NCI-H2081 treated with DMSO at 0.1 percent for 48 hours (cell line): ENCODE measurements at places on chromosomes 2 and 18.

- DNase-seq = no peak
Measured at GRCh38 chr2:198385856-198386255, 581.5 kb downstream of the PLCL1 start.

GRCh38 chr2:80348953-80349352 lies 44.4 kb upstream of the LRRTM1 start:
- DNase-seq = no peak

- DNase-seq = no peak
Measured at GRCh38 chr2:220076734-220077133, 449.3 kb downstream of the SLC4A3 start.

- DNase-seq = no peak
Measured at GRCh38 chr2:168174756-168175155, 72.6 kb downstream of the STK39 start.

DNA sequence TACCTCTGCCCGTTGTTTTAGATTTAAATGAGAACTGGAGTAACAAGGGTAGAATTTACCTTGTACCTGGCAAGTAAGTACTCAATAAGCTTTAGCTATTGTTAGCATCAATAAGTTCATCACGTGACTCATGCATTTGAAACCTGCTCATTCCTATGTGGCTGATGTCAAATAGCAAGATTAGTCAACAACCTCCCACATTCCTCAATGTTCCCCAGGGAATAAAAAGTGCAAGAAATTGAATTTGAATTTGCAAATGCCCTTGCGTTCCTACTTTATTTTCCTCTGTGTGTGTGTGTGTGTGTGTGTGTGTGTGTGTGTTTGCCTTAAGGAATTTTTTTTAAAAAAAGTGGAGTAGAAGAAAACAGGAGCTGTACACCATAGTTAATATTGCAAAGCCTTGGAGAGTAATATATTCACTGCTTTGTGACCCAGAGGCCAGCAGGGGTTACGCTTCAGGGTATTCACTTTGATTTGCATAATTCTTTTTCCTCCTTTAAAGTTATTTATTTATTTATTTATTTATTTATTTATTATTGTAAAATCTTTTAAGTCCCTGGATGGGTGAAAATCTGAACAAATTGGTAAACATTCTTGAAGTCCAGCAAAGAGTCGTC lies 43.9 kb upstream of the DNAH7 start:
- DNase-seq = no peak

DNA sequence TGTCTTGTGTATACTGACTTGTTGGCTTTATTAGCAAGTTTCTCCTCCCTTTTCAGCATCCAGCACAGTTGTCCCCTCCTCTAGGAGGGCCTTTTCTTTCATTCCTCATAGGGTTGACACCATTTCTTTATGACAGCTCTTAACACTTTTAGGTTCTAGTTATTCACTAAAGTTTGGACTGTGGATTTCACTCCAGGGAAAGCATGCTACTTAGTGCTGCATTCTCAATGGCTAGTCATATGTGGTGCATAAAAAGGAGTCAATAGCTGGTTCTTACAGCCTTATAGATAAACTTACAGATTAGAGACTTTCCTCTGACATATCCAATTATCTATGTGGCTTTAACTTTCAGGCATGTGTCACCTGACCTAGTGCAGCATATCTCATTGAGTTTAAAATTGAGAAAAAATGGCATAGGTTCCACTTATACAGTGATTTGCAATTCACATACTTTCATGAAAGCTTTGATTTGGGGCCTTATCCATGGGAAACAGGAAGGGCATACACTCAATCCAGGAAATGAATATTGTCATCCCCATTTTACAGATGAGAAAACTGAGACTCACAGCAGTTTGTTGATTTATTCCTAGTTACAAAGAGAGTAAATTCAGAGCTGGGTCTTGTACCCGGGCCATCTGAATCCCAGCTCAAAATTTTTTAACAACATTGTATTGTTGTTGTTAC lies 289.7 kb downstream of the LPIN1 start:
- DNase-seq = no peak

DNA sequence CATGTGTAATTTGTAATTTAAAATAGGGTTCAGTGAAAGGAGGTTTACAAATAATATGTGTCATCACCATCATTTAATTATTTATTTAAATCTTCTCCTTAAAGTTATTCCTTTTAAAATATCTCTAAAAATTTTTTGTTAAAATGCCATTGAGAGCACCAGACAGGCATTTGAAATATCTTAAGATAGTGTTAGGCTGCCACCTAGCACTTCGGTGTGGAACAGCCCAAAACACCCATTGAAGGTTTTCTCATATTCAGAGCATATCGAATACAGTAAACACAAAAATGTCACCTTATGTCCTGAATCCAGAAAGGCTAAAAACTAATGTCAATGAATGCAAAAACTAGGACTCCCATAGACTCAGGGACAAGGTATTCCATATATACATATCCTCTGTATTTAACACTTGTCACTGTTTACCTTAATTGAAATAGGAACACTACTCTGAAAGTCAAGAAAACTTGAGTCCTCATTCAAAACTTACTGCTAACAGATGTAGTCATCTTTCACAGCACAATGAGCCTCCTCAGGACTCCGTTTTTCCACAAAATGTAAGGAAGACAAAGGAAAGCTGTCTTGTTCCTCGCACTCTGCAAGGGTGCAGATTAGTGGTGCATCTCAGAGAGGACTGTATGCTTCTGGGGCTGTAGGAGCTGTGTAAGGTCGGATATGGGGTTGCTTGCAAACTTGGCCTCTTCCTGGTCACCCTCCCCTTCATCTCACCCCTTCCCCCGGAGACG lies 329.5 kb downstream of the PAX3 start:
- DNase-seq = no peak

- no peak for DNase-seq
Measured at GRCh38 chr2:78175645-78176044, 653.5 kb upstream of the LRRTM4 start.

DNA sequence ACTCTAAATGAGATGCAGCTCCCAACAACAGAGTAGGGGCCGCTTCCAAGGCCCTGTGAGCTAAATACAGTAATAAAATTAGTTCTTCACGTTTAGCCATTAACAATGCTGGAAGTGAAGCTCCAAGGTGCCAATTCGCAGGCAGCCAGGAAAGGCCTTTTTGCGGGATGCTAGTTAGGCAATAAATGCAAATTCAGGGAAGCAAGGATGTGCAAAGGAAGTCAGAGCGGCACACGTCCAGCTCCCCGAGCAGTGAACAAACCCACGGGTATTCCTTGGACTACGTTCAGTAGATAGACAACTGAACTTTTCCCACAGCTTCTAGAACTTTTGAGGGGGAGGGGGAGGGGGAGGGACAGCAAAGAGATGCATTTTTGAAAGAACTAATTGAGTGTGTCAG lies 6.9 kb downstream of the ZNF516 start:
- DNase-seq = no peak

DNA sequence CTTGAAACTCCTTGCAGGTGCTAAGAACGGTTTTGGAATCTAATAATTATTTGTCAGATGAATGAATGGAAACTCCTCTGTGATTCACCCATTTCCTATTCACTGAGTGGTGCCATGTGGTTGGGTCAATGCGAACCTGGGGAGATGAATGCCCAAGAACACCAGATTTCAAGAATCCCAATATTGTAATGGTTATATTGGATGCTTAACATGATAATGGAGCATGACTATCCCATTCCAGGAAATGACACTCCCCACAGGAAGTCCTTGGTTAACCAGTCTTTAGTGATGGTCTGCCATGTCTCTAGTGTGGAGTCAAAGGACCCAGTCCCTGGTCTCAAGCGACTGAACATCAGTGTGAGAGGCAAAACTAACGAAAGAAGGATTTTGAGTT lies 67.9 kb upstream of the ST3GAL5 start:
- DNase-seq = no peak

DNA sequence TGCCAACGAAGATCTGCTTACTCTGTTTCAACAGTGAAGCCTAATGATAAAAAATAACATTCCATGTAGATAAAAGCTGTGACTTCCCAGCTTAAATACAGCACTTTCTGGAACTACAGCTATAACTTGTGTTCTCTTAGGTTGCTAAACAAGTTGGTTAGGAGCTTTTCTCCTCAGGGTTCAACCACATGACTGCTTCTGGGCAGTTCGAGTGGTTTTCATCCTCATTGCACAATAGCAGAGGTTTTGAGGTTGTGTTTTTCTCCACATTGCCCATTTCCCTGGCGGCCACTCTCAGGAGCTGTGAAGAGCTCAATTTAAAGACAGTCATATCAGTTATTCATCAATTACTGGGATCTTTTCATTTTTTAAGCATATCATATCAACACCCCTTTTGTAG lies 102.2 kb upstream of the CYP1B1 start:
- no peak for DNase-seq

DNA sequence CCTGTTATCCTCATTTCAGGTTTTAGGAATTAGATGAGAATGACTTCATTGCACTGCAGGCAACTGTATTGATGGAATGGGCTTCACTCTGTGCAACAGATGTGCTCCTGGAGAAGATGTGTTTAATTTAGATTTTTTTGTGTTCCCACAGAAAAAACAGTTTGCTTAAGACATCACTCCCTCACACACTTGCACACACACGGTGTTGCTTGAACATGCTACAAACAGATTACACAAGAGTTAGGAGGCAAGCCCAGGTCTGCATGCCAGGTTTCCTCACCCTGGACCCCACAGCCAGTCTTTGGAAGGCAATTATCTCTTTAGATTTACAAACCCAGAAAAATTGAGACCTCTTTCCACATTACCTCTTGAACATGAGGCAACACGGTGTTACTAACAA lies 93.7 kb upstream of the KLHL29 start:
- DNase-seq = no peak

GRCh38 chr18:47560723-47561715 lies 309.6 kb upstream of the SKOR2 start:
- DNase-seq = no peak

DNA sequence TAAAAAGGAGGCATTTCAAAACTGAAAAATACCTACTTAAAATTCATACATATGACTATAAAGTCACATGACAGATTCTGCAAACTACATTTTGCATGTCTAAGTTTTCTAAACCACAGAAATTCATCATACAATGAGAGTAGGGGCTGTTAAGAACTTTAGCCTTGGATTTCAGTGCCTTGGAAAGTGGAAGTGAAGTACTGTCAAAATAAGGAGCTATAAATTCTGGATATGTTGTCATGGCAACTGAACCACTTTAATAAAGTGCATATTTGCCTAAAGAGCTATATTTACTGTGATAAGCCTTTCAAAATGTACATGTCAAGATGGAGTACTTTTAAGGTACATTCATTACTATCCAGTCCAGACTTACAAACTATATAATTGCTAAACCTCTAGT lies 227.1 kb downstream of the RAB3GAP1 start:
- no peak for DNase-seq

DNA sequence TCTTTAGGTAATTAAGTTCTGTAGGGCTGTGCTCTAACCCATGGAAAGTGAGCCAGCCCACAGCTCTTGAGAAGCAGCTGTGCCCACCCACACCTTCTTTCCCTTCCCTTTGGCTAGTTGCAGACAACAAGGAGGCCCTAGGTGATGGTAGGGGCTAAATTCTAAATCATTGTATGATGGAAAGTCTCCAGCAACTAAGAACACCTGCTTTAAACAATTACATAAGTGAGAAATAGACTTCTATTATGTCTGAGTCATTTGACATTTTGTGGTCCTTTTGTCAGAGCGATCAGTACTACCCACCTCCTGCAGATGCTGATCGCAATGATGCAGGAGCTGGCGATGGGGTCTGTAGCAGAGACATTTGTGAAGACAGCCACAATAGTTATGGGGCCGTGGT lies 79.6 kb downstream of the TEX51 start:
- no peak for DNase-seq

- DNase-seq = no peak
Measured at GRCh38 chr2:167017021-167017420, 128.7 kb downstream of the XIRP2 start.

DNA sequence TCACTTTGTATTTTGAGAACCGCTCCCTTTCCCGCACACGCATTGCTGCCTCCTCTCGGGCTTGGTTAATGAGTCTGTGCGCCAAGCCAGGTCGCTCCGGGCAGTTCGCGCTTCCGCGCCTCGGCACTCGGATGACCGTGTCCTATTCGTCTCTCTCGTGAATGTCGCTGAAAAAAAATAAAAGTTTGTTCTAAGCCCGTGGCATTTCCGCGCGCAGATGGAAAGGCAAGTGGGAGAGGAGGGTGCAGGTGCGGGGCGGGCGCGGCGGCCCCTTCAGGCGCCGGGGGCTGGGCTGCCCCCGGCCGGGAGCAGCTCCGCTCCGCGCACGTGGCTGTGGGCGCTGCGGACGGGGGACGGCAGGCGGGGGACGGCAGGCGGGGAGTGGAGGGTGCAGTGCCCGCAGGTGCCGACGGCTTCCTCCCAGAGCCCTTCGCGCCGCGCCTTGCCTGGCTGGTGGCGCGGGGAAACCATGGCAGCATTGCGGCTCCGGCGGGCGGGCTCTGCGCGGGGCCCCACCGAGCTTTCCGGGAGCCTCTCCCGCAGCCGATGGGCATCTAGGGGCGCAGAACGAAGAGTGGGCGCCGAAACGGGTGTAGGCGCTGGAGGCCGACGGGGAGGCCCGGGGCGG lies 159.6 kb upstream of the SIX2 start:
- no peak for DNase-seq

DNA sequence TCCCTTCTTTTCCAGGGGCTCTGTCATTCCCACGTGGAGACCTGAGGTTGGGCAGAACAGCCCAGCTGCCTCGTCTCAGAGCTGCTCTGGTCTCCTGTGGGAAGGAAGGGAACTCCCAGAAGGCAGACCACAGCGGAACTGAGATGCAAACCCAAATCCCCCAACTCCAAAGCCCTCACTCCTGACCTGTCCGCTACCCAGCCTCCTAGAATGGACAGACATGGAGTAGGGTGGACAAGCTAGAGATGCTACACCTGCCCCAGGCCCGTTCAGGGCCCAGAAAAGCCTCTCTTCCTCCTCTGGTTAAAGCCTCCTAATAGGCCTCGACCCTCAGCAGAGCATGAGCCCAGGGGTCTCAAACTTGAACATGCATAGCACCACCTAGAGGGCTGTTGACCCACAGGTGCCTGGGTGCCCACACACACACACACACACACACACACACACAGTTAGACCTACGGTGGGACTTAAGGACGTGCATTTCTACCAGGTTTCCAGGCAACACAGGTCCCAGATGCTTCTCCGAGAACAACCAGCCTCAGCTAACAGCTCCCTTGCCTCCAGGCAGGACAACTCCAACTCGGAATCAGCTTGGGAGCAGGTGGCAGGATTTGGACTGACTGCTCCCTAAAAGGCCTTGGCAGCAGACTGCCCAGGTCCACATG lies 93.5 kb downstream of the TNS1 start:
- DNase-seq = no peak

DNA sequence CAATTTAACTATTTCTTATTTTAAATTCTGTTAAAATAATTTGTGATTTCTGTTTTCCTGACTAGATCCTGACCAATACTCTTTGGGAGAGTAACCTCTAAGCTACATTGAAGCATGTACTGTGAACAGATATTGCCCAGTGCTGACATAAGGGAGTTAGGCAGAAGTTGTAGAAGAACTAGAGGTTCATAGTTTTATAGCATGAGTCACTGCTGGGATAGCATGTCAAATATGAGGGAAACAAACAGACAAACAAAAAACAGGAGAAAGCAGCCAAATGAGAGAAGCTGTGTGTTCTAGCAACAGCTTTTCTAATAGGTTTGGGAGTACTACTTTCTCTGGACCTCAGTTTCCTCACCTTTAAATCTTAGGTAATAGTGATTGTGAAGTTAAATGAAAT lies 72.4 kb downstream of the CERS6 start:
- no peak for DNase-seq

GRCh38 chr2:68755071-68755470 lies 20.5 kb downstream of the ARHGAP25 start:
- DNase-seq = no peak
